ENCODE measurements at places on chromosomes 6 and 20.

DNA sequence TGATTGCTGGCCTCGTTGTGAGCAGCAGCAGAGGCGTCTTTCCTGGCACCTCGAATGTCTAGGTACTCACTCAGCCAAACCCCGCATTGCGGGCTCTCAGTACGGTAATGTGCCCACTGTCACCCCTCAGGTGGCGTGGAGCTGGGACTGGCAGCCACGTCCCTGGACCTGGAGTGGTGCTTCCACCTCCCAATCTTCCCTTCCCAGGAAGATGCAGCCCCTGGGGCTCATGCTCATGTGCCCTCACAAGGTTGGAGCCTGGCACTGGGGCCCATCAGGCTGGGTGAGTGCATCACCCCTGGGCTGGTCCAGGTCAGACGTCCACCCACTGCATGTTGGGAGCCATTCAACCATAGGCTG is 75.7 kb downstream of the TCP11 start:
- DNase-seq, result no peak

GRCh38 chr6:52955871-52956270 is 39.2 kb downstream of the GSTA4 start:
- no peak for DNase-seq

DNA sequence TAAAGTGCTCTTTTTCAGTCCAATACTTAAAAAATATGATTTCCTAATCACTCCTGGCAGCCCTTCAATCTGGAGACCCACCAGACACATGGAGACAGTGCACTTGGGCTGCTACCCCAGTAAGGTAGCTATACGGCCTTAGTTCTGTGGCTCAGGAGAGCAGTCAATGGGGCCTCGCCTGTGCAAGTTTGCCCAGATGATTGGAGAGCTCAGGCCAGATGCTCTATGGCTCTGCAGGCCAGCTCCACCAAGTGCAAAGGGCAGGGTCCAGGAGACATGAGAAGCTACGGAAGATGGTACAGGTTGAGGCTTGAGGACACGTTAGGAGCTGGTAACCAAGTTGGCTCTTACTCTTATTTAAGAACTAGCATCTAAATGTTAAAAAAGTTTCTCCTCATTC is 30.7 kb downstream of the STK38 start:
- DNase-seq, result no peak

- no peak for DNase-seq
Observed at GRCh38 chr6:118860880-118861279, 33.1 kb upstream of the ASF1A start.

Data from GM12865 (cell line).